ENCODE measurements at places on chromosomes 1 and 21.

DNA sequence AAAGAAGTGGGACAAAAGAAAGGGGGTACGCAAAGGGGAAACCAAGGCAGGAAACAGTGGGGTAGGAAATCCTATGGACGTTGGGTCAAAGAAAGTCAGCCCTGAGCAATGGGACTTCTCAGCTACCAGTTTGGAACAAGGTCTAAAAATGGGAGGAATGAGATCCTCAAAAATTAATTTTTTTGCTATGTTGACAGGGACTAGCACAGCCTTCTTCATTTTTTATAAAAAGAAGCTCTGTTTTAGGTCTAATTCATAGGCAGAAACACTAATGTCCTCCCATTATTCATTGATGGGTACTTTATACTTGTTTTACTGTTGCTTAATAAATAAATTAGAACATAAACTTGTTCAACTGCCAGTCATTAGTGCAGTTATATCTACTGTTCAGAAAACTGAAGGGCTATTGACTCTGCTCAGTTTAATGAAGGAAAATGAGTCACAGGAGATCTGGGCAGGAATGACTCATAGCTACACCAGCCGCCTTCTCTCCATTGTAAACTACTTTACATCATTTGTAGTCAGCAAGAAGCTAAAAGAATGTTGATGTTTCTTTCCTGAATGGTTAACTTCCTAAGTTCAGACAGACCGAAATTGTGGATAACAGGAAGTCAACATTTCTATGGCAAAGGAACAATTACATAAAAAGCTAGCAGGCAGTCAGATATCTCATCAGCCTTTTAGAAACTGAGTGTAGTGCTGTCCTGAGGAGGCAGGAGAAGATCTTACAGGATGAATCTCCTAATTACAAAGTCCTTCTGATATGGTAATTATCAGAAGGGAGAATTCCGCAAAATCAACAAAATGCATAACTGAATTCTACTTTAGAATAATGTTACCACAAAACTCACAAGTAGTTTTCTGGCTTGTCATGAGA is 356.4 kb upstream of the PKN2 start:
- peak; percentile 10 for DNase-seq

DNA sequence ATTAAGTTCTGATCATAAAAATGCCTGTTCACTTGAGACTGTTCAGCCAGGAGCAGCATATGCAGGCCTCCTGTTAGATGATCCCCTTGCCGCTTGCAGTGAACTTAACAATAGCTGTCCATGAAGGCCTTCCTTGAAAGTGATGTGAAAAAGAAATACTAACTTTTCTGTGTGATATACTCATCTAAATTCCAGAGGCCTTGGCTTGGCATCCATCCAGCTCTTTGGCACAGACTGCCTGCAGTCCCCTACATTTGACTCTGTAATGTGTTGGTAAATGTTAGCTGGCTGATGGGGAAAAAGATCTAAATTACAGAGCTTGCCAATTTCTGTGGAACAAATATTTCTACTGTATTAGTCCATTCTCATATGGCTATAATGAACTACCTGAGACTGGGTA is 73.7 kb downstream of the KCNK2 start:
- DNase-seq, result no peak

DNA sequence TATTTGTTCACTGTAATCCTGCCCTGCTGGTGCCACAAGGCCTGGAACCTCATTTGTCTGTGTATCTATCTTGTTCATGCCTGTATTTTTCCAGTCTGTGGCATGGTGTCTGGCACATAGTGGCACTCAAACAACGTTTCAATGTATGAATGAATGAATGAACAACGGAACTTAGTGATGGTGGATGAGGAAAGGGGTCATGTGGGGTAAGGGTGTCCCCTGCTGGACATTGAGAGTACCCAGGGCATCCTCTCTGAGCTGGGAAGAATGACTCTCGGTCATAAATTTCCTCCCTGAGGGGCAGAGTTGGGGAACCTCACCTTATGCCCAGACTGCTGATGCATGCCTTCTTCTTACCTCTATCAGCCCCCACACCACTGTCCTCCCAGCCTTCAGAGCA is 18.9 kb upstream of the ZNF683 start:
- peak; percentile 57 for DNase-seq

GRCh38 chr1:2452201-2452931 is 23.7 kb upstream of the PLCH2 start:
- DNase-seq, result no peak

DNA sequence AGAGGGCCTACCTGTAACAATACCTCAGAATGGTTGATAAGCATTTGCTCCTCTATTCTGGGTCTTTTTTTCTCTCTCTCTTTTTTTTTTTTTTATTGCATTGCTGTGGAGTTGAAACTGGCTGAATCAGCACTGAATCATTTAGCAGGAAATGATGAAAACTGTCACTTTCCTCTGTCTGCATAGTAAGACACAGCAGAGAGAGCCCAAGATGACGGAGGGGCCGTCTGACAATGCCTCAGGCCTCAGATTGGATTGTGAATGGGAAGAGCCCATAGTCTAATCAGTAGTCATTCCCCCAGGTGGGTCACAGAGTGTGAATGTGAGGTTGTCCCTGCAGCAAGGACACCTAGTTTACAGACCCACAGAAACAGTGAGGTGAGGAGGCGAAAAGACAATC is 193.2 kb upstream of the PLXNA2 start:
- peak; percentile 48 for DNase-seq

GRCh38 chr1:231315887-231316286 is 21.8 kb downstream of the EXOC8 start:
- DNase-seq, result peak; percentile 74

GRCh38 chr1:228463009-228463558 is 24.1 kb upstream of the RNF187 start:
- peak; percentile 37 for DNase-seq

DNA sequence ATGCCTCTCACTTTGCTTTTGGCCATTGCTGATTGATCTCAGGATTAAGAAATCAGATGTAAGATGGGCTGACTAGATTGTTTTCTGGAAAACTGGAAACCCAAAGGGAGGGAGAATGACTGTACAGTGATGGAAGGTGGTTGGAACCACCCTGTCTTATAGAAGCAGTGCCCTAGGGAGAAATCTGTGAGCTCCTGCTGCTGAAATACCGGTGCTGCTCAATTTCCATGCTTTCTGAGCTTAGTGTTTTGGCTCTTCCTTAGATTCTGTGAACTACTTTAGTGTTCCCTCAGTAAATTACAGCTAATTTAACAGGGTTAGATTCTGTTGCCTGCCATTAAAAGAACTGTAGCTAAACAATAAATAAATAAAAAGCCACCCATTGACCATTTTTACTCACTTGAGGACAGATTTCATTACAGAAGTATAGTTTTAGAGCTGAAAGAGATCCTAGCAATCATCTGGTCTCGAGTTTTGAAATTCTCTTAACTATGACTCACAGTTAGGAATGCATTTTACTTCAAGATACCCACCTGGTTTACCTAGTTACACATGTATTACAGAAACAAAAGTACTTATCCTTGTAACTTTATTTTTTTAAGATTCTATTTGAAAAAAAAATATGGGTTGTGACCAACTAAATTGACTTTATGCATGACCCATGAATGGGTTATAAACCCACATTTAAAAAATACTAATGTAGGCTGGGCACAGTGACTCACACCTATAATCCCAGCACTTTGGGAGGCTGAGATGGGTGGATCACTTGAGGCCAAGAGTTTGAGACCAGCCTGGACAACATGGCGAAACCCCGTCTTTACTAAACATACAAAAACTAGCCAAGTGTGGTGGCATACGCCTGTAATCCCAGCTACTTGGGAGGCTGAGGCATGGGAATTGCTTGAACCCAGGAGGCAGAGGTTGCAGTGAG is 33.2 kb downstream of the CAMSAP2 start:
- no peak for DNase-seq

DNA sequence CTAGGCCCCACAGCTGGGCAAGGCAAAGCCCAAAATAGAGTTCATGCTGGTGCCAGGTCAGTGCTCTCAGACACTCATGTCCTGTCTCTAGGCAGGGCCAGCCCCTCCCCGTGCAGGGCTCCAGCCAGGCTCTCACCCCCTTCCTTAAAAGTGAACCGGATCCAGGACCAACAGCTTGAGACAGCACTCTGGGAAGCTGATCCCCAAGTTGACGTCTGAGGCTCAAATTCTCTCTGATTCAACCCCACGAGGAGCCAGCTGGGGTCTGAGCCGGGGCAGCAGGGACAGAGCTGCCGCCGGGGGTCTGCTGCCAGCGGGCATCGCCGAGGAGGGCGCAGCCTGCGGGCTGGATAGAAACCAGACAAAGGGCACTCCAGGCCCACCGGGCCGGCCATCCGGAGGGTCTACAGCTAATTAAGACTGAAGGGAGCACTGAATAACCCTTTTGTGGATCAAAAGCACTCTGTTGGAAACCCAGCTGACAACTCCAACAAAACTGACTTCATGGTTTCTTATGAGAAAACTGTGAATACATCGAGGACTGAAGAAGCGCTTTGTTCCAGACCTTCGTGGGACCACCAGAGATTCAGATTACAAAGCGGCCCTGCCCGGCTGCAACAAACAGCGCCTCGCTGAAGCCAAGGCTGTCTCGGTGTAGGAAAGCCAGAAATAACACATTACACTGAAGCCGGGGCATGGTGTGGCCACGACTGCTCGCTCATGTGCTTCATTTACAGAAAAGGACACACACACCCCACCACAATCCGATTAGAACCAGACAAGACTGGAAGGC is 95.8 kb downstream of the PSMG1 start:
- DNase-seq, result no peak

GRCh38 chr21:44485254-44485793 is 30.0 kb downstream of the LRRC3 start:
- DNase-seq, result peak; percentile 51

GRCh38 chr1:74453277-74453676 is 59.1 kb downstream of the LRRC53 start:
- DNase-seq, result no peak

- DNase-seq, result no peak
These were observed 3.0 kb upstream of the PKN2 start for GRCh38 chr1:88680911-88681622.

DNA sequence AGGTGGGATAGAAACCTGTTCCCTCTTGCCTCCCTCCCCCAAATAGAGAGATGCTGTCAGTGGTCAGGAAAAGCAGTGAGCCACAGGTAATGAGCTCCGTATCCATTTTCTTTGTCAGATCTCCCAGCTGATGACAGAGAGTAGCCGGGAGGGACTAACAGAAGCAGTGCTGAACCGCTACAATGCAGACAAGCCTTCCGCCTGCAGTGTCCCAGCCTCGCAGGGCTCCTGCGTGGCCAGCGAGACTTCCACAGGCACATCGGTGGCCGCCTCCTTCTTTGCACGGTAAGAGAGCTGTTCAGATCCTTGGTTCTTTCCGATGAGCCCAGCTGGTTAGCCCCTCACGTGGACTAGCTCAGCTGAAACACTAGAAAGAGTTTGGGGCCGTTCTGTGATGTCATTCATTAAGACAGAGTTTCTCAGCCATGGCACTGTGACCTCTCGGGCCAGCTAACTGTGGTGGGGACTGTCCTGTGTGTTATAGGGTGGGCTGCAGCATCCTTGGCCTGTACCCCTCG is 264.7 kb downstream of the KIF26B start:
- no peak for DNase-seq

DNA sequence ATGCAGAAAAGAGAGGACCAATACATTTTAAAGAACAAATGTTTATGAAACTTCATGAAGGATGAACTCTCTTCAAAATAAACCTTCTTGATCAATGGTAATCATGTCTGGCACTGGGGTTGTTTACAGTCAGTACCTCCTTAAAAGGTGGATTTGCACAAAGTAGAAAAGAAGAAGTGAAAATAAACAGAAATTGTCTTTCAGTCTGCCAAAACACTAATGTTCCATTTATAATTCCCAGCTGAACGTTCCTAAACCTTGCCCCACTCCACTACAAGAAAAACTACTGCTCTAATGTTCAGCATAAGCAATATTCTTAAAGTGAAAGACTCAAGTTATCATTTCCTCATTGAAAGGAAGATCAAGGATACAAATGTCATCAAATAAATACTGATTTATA is 86.2 kb downstream of the EIF4G3 start:
- DNase-seq, result no peak

GRCh38 chr1:15559189-15559810 is 25.6 kb downstream of the AGMAT start:
- DNase-seq, result no peak

GRCh38 chr1:117821382-117821755 is 108.1 kb downstream of the GDAP2 start:
- DNase-seq, result no peak

GRCh38 chr21:39576518-39577128 is 36.1 kb upstream of the B3GALT5 start:
- DNase-seq, result no peak

- peak; percentile 85 for DNase-seq
These were observed 45.4 kb downstream of the S100B start for GRCh38 chr21:46559291-46559983.

GRCh38 chr1:92210701-92211100 is 7.0 kb upstream of the C1orf146 start:
- DNase-seq, result no peak

DNA sequence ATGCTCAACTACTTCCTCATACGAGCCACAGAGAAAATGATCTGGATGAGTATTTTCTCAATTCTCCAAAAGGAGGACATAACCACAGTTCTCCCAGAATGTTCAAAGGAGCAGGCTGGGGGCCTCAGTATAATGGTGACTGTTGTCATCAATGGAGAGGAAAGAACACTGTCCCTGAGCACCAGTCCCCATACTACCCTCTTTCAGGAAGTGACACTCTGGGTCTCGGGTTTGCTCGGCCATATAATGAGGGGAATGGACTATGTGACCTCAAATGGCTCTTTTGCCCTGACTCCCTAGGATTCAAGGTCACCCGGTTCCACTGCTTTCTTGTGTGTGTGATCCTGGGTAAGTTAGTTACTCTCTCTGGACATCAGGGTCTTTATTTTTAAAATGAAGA is 22.8 kb downstream of the SLC9A1 start:
- DNase-seq, result no peak

DNA sequence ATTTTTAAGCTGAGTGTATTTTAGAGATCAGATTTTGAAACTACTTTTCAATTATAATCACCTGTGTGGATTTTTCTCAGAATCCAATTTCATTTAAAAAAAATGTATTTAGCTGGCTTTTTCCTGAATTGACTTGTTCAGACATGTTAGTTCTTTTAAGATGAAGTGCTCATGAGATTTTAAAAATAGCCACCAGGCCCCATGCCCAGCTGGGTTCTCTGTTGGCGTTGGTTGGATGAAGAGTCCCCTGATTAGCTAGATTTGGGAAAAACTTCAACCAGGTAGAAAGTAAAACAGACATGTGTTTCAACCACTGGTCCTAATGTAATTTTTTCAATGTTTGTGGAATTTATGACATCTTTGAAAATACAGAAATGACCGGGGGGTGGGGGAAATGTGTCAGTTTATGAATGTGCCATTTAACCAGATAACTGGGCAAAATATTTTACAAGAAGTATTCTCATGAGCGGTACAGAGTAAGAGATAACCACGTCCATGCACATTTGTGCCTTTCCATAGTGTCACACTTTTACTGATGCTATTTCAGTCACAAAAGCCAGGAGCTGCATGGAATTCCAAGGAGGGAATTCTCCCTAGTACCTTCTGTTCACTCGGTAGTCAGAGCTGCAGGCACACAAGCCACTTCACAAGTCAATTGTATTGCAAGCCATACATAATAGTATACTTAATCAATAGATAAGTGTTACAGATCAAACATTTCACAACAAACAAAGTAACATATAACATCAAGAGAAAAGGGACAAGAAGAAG is 51.1 kb downstream of the KCNK1 start:
- DNase-seq, result no peak

- DNase-seq, result no peak
These were observed 478.9 kb upstream of the CAMK1G start for GRCh38 chr1:209104646-209105045.

- DNase-seq, result no peak
These were observed 61.5 kb downstream of the TNN start for GRCh38 chr1:175129182-175129581.
